Cortex of kidney (tissue), 1 donor: ENCODE measurements at places on chromosomes 5 and 9.

DNA sequence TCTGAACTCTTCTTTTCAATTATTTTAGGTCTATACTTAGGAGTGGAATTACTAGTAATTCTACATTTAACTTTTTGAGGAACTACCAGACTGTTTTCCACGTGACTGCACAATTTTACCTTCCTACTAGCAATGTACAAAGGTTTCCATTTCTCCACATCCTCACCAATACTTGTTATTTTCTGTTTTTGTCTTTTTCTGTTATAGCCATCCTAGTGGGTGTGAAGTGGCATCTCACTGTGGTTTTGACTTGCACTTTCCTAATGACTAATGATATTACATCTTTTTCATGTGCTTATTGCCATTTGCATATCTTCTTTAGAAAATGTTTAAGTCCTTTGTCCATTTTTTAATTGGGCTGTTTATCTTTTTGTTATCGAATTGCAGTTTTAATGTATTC, 136.9 kb upstream of the EGFLAM start:
- DNase-seq: no peak

GRCh38 chr5:174937201-174938123, 213.1 kb downstream of the MSX2 start:
- DNase-seq: no peak

- no peak for DNase-seq
Measured at GRCh38 chr5:143228597-143229293, 174.7 kb downstream of the NR3C1 start.

GRCh38 chr5:111756581-111757354, at the start of gene NREP:
TSS of gene NREP (minus strand) at chr5:111757194. CDS start at chr5:111755772, 1,422 bp downstream.
- no peak for DNase-seq

DNA sequence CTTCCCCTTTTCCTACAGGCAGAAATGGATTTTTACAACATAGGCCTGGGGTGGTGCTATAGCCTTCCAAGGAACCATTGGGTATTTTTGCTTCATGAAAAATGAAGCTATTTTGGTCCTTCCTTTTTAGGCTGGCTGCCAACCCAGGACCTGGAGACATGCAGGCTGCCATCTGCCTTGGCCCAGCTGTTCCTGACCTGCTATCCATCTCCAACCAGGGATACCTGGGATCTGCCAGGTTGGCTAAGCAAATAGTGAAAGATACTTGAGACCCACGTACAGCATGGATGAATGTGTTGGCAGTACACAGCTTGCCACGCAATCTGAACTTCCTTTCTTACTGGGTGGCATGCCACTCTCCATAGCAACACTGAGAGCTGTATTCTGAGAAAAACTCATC, 31.1 kb downstream of the MRPS27 start:
- no peak for DNase-seq

DNA sequence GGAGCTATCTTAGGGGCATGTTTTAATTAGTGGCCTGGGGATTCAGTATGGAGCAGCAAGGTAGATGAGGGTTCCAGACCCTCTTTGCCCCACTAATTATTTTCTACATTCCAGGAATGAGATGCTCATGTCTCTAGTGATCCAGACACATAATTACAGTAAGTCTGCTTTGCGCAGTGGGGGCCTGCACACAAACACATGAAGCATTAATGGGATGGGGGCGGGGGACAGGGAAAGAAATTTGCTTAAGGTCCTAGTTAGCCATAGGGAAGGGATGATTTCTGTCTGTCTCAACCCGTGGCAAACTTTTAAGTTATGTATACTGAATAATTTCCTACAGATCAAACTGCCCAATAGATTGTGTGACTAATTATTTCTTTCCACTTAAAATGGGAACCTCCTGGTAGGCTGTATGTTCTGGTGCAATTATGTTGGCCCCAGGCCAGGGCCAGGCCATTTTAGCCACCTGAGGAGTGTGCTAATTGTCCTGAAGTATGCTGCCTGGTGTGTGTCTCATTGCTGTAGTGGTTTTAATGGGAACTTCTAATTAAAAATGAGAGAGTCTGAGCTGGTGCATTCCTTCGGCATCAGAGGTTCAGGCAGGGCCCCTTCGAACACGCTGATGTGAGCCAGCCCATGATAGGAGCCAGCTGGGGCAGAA, 134.4 kb downstream of the PTTG1 start:
- no peak for DNase-seq

- DNase-seq: no peak
Measured at GRCh38 chr5:134224888-134225779, 739 bp downstream of the PPP2CA start.

DNA sequence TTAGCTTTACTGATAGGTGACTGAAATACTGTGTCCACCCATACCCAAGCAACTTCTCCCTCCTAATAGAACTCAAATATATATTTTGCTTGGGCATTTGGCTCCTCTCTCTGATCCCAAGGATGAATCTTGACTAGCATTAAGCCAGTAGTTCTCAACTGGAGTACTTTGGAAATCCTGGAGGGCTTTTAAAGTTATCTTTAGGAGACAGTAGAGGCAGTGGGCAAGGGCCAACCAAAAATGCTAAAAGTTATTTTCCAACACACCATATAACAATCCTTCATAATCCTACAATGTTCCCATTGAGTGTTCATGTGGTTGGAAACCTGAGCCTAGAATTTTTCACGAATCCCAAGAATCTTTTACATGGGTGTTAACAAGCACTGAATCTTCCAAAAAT, 11.1 kb upstream of the ETF1 start:
- no peak for DNase-seq

DNA sequence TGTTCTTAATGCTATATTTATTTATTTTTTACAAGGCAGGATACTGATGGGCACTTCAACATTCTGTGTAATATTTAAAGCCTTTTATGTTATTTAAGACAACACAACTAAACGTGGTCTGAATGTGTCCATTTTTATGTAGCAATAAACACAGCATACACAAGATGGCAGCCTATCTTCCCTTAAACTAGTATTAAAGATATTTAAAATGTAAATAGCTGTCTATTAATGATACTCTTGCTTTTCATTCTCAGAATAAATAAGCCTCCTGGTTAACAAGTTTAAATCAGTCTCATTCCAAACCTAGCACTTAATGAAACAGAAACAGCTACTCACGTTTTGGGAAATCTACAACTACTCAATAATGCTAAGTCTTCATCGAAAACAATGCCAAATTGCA, 315.7 kb downstream of the MCTP1 start:
- DNase-seq: no peak

- DNase-seq: no peak
Measured at GRCh38 chr5:107112216-107112615, 558.5 kb downstream of the EFNA5 start.

DNA sequence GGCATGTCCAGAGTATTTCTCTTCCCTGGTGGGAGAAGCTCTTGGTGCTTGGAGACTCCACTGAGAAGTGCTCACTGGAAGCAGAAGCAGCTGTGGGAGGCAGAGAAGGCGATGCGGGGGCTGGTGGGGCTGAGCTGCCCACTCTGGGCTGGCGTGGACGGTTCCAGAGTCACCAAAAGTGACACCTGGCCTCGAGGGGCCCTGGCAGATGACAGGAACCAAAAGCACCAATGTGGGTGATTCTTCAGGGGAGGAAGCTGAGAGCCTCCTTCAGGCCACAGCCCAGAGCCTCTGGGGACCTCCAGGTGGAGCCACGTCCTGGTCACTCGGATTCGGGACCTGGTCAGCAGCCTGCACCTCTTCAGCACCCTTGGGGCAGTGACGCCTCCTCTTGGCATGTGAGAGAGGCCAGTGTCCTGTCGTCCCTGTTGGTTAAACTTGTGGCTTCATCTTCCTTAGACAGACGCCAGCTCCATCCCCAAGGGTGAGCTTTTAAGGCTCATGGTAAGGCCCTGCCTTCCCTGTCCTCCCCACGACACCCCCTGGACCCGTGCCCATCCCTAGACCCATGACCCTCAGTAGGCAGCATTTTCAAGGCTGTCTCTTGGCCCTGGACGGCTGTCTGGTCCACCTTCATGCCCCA, 78.7 kb upstream of the IRX4 start:
- no peak for DNase-seq
